ENCODE measurements at places on chromosomes 11 and 22. TPM values are rescaled to one million over a fixed set of nuclear protein-coding genes. Genes with fewer than 3 reads are reported as not detected.

TIGD3 gene
- total RNA-seq: 1.2 TPM

PICALM gene
- total RNA-seq: 76.4 TPM

MS4A7 gene
- not detected for total RNA-seq

SCGB1C1 gene
- total RNA-seq: not detected

APOL4 gene
- total RNA-seq: not detected

TBX10 gene
- total RNA-seq: not detected

DNA sequence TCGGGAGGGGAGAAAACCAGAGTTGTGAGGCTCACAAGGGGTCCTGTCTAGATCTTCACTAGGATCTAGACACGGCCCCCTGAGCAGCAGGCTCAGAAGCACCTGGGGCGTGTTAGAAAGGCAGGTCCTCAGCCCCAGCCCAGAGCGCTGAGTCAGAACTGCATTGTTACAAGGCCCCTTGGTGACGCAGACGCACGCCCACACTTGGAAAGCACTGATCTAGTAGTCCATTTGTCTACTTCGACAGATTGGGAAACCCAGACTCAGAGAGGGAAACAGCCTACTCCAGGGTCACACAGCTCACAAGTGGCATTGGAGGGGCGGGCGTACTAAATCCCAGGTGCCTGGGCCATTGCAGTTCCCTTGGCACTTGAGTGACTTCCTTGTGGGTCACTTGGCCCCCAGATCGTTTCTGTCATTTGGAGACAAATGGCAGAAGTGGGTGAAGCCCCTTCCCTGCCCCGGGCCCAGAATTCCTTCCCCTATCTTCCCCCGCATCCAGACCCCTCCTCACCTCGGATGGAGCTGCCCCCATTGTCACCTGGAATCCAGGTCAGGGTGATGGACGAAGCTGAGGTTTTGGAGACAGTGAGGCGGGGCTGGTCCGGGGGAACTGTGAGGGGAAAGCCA, 110.8 kb downstream of the CEP164 start:
- no peaks in the 10 kb centered on the region for H3K36me3 ChIP-seq
- no peaks in the 10 kb centered on the region for H3K27me3 ChIP-seq
- H3K27ac ChIP-seq: no peak overlapping the region
- DNase-seq: no peak
- no peak overlapping the region for H3K4me3 ChIP-seq

DNA sequence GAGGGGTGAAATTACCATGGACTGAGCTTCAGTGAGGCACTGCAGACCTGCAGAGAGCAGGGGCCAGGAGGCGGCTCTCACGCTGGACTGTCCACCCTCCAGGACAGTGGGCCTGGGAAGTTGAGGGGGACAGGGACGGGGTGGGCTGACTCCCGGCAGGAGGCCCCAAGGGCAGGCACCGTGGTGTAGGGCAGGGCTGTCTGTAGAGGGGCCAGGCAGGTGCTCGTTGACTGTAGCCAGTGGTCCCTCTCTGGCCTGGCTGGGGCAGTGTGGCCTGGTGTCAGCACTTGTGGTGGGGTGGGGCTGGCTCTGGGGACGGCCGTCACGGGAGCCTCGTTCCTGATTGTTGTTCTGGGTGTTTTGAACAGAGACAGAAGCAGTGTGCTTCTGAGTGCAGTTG, 46.4 kb downstream of the MUC6 start:
- no peak overlapping the region for H3K4me3 ChIP-seq
- no peaks in the 10 kb centered on the region for H3K4me1 ChIP-seq
- DNase-seq: no peak
- no peaks in the 10 kb centered on the region for H3K27me3 ChIP-seq
- peaks cover 68% of the 10 kb centered on the region for H3K36me3 ChIP-seq
- H3K27ac ChIP-seq: no peak overlapping the region

DNA sequence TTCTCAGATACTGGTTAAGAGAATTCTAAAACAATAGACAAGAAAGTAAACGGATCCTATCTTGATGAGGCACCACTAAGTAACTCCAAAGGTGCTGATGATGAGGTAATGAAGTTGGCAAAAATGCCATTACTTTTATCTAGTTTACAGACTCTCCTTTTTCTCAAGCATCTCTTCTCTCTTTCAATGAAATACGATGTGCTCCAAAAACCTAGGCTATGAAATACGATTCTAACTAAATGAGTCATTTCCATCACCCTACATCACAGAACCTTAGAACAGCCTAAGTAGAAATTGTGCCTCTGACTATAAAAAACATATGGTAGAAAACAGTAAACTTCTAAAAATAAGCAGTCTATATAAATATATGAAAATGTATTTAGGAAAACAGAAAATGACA, 58.9 kb upstream of the ARHGAP32 start:
- H3K36me3 ChIP-seq: no peaks in the 10 kb centered on the region
- no peak overlapping the region for H3K4me3 ChIP-seq
- no peaks in the 10 kb centered on the region for H3K4me1 ChIP-seq
- DNase-seq: no peak
- no peak overlapping the region for H3K27ac ChIP-seq
- H3K27me3 ChIP-seq: no peaks in the 10 kb centered on the region

- H3K27me3 ChIP-seq: peaks cover 7% of the 10 kb centered on the region
- no peak for DNase-seq
- no peaks in the 10 kb centered on the region for H3K36me3 ChIP-seq
- no peak overlapping the region for H3K27ac ChIP-seq
- H3K4me3 ChIP-seq: peak overlapping the region; percentile 62
These were observed 496 bp downstream of the SYT7 start for GRCh38 chr11:61580271-61580888.

DNA sequence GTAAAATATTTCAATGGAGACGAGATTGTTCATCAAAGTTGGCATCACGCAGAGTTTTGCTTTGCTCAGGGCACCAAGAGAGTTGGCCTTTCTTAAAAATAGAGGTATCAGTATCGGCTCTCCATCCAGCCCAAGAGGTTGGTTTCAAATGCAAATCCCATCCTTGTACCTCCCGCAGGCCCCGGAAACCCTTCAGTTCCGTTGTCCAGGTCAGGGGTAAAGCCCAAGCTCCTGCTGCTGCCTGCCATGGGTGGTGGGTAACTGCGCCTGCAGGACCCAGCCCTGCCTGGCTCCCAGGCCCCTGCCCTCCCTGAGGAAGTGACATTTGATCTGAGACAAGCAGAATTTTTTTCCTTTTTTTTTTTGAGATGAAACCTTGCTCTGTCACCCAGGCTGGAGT, 49.3 kb upstream of the RTL6 start:
- no peaks in the 10 kb centered on the region for H3K27me3 ChIP-seq
- H3K27ac ChIP-seq: no peak overlapping the region
- H3K4me3 ChIP-seq: peak overlapping the region; percentile 19
- H3K36me3 ChIP-seq: no peaks in the 10 kb centered on the region

- no peak for DNase-seq
- no peaks in the 10 kb centered on the region for H3K4me1 ChIP-seq
- no peak overlapping the region for H3K4me3 ChIP-seq
- no peak overlapping the region for H3K27ac ChIP-seq
These were observed 165.0 kb downstream of the SOX6 start for GRCh38 chr11:16191212-16191867.

- peak; percentile 67 for DNase-seq
- peak overlapping the region; percentile 87 for H3K27ac ChIP-seq
- H3K36me3 ChIP-seq: peaks cover 21% of the 10 kb centered on the region
- peaks cover 27% of the 10 kb centered on the region for H3K4me1 ChIP-seq
These were observed 60.5 kb downstream of the BCR start for GRCh38 chr22:23240639-23241389.

GRCh38 chr11:10674911-10675440, 18.6 kb downstream of the IRAG1 start:
- no peak overlapping the region for H3K4me3 ChIP-seq
- no peaks in the 10 kb centered on the region for H3K36me3 ChIP-seq
- no peaks in the 10 kb centered on the region for H3K27me3 ChIP-seq
- H3K4me1 ChIP-seq: peaks cover 5% of the 10 kb centered on the region
- H3K27ac ChIP-seq: no peak overlapping the region
- no peak for DNase-seq

DNA sequence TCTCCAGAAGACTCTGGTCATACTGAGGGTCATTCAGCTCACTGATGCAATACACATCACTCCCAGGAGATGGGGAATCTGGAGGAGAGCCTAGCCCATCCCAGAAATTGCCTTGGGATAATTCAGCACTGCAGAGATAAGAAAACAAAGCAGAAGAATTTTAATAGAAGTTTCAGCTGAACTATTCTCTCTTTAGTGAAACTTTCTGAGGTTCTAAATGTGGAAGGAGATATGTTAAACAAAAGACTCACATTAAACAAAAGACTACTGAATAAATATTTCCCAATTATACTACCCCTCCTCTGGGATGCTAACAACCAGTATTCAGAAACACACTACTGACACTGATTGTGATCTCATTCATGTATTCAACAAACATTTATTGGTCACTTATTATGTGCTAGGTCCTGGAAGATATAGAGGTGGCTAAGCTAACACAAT, 47.8 kb downstream of the C2CD3 start:
- H3K27me3 ChIP-seq: no peaks in the 10 kb centered on the region
- H3K4me3 ChIP-seq: no peak overlapping the region
- H3K4me1 ChIP-seq: no peaks in the 10 kb centered on the region
- H3K36me3 ChIP-seq: no peaks in the 10 kb centered on the region

DNA sequence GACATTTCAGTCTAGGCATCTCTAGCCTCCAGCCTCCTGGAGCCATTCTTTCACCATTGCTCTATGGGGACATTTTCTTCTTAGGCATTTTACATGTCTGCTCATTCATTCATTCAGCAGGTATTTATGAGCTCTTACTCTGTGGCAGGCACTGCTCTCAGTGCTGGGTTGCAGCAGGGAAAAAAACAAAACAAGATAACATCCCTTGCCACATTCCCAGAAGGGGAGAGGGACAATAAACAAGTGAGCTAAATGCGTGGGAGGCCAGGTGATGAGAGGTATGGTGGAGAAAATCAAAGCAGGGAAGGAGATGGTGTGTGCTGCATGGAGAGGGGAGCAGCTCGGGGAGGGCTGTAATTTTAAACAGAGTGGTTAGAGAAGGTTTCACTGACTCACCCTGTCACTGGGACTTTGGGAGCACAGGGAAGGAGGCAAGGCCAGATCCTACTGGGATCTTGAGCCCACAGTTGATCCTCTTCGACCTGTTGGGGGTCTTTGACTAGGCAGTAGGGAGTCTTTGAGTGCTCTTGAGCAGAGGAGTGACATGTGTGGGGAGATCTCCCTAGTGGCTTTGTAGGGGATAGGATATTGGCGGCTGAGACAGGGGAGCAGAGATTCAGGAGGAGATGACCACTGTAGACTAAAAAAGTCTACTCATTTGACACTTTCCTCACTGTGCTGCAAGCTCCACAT, 17.0 kb downstream of the MICAL2 start:
- no peaks in the 10 kb centered on the region for H3K36me3 ChIP-seq
- H3K4me1 ChIP-seq: peaks cover 4% of the 10 kb centered on the region
- H3K27ac ChIP-seq: no peak overlapping the region
- H3K4me3 ChIP-seq: no peak overlapping the region
- no peak for DNase-seq

GRCh38 chr11:132595711-132596134, 936.6 kb downstream of the OPCML start:
- no peaks in the 10 kb centered on the region for H3K36me3 ChIP-seq
- DNase-seq: no peak
- H3K4me1 ChIP-seq: no peaks in the 10 kb centered on the region
- no peaks in the 10 kb centered on the region for H3K27me3 ChIP-seq

DNA sequence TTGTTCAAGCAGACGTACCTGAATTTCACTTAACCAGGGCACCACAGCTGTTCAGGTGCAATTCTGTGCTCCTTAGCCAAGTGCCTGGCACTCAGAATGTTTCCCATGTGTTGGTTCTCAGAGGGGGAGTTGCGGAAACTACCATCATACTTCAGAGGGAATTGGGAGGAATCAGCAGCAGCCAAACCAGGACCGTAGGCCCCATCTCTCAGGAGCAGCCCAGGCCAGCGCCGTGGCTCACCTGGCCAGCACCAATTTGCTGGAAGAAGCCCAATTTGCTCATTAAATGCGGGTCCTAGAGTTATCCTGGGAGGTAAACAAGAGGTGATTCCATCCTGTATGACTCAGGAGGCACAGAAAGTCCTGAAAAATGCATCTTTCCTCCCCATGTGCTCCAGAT, 435.4 kb downstream of the BRD1 start:
- DNase-seq: no peak
- H3K27me3 ChIP-seq: no peaks in the 10 kb centered on the region
- no peaks in the 10 kb centered on the region for H3K4me1 ChIP-seq
- no peak overlapping the region for H3K4me3 ChIP-seq
- H3K27ac ChIP-seq: no peak overlapping the region

- no peaks in the 10 kb centered on the region for H3K4me1 ChIP-seq
- no peaks in the 10 kb centered on the region for H3K27me3 ChIP-seq
- DNase-seq: peak; percentile 33
- H3K27ac ChIP-seq: no peak overlapping the region
- H3K36me3 ChIP-seq: no peaks in the 10 kb centered on the region
- no peak overlapping the region for H3K4me3 ChIP-seq
These were observed 304.4 kb downstream of the AASDHPPT start for GRCh38 chr11:106381895-106382294.

- H3K4me3 ChIP-seq: no peak overlapping the region
- DNase-seq: no peak
- peaks cover 11% of the 10 kb centered on the region for H3K36me3 ChIP-seq
- H3K4me1 ChIP-seq: no peaks in the 10 kb centered on the region
These were observed 10.0 kb downstream of the CARD10 start for GRCh38 chr22:37509059-37509860.

GRCh38 chr11:35214792-35215193, 75.8 kb downstream of the CD44 start:
- H3K36me3 ChIP-seq: no peaks in the 10 kb centered on the region
- H3K4me3 ChIP-seq: no peak overlapping the region
- peaks cover 11% of the 10 kb centered on the region for H3K4me1 ChIP-seq
- no peaks in the 10 kb centered on the region for H3K27me3 ChIP-seq

GRCh38 chr11:85132851-85133585, 494.1 kb downstream of the DLG2 start:
- no peaks in the 10 kb centered on the region for H3K36me3 ChIP-seq
- H3K4me1 ChIP-seq: no peaks in the 10 kb centered on the region
- no peak overlapping the region for H3K4me3 ChIP-seq
- peak; percentile 31 for DNase-seq
- no peaks in the 10 kb centered on the region for H3K27me3 ChIP-seq

DNA sequence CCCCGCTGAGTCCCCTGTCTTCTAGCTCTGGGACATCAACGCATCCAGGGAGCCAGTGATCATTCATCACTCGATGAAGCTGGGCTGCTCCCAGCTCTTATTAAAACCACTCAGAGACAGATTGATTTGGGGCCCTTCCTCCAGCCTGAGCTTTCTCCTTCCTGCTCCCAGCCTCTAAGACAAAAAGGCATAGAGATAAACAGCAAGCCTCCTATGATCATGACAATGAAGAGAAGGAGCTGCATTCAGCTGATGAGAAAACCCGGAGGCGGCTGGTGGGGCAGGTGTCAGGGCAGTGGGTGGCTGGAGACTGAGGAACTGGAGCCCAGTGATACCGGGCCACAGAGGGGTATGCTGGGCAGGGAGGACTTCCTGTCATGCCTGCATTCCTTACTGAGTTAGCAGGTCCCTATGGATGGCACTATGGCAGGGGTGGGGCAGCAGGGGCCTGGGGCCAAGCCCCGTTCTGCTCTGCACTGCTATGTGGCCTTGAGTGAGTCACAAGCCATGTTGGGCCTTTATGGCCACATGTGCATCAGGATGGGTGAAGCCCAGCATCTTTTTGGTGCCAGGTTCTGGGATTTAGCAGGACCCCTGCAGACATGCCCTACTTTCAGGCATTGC, 20.2 kb downstream of the PVALB start:
- peak; percentile 45 for DNase-seq
- no peaks in the 10 kb centered on the region for H3K27me3 ChIP-seq
- no peaks in the 10 kb centered on the region for H3K36me3 ChIP-seq
- H3K4me3 ChIP-seq: peak overlapping the region; percentile 36
- peaks cover 15% of the 10 kb centered on the region for H3K4me1 ChIP-seq
- no peak overlapping the region for H3K27ac ChIP-seq

GRCh38 chr11:1283091-1283511, 26.3 kb downstream of the TOLLIP start:
- no peaks in the 10 kb centered on the region for H3K27me3 ChIP-seq
- H3K4me1 ChIP-seq: no peaks in the 10 kb centered on the region
- DNase-seq: no peak
- no peak overlapping the region for H3K27ac ChIP-seq

All from H9 (cell line).